ENCODE measurements at places on chromosomes 7 and 10.

GRCh38 chr10:118922972-118923371 is 106.5 kb upstream of the NANOS1 start:
- DNase-seq, result no peak

- DNase-seq, result no peak
Observed at GRCh38 chr7:131164025-131164925, 163.4 kb upstream of the MKLN1 start.

DNA sequence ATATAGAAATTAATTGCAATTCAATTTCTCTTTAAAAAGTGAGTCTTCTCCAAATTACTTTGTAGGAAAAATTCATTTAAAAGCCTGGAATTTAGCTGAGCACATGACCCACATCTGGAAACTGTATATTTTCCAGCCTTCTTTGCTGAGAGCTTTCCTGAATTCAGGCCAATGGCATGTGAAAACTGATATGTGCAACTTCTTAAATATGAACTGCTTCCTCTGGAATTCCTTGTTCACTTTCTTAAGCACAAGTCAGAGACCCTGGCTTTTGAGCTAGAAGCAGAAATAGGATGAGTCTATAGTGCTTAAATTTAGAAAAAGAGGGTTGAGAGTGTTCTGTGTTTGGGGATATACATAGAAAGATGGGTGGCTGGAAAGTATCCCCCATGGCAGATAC is 365.1 kb upstream of the MTPN start:
- DNase-seq, result no peak

- DNase-seq, result no peak
Observed at GRCh38 chr7:2893411-2893861, 49.3 kb upstream of the GNA12 start.

- no peak for DNase-seq
Observed at GRCh38 chr10:83978681-83979383, 160.5 kb upstream of the GHITM start.

GRCh38 chr10:113494761-113495160 is 58.1 kb upstream of the HABP2 start:
- no peak for DNase-seq

DNA sequence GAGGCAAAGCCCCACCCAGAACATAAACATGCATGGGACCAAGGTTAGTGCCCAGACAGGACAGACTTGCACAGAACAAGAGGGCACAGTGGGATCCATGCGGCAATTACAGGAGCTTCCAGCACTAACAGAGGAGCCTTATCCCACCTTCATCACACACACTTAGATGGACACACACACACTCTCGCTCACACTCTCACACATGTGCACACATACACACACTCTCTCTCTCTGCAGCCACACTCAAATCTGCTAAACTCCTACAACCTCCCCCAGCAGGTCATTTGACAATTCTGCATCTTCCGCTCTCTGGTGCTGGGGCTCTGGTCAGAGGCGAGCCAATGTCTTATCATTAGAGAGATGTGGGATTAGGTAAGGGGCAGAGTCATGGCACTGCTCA is 120.5 kb downstream of the UBE2H start:
- no peak for DNase-seq

All from T-helper 2 cell (primary cell).